ENCODE measurements at places on chromosomes 12 and 14.

DNA sequence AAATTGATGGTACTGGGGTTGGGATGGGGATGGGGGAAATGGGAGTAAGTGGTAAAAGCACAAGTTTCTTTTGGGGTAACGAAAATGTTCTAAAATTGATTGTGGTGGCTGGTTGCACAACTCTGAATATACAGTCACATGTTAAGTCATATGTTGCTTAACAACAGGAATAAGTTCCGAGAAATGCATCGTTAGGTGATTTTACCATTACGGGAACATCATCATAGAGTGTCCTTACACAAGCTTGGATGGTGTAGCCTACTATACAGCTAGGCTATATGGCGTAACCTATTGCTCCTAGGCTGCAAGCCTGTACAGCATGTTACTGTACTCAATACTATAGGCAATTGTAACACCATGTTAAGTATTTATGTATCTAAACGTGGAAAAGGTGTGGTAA is 31.0 kb downstream of the ITGA7 start:
- no peak for DNase-seq

DNA sequence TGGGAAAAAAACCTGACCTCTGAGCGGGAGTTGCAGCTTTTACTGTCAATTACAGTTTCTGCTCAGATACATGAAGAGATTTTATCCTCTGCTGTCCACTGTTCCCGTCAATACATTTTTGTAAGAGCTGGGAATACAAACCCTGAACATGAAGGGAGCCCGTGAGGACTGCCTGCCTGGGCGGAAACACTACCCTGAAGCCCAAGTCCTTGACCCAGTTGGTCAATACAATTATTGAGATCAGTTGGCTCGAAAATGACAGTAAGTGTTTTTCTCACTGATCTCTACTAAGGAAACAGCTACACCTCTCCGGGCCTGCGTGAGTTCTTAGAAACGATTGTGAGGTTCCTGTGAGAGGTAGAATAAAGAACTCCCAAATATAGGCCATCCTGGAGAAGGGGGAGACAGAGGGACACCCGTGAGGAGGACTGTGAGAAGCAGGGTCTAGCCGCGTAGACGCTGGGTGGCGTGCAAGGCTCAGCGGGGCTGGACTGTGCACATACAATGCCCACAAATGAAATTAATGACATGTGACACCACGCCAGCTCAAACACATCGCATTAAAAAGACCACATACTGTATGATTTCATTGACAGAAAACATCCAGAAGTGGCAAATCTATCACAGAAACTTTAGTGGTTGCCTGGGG is 509.5 kb downstream of the TMEM132D start:
- DNase-seq: no peak

- DNase-seq: peak; percentile 36
Measured at GRCh38 chr12:114508529-114509129, 102.7 kb upstream of the TBX5 start.

DNA sequence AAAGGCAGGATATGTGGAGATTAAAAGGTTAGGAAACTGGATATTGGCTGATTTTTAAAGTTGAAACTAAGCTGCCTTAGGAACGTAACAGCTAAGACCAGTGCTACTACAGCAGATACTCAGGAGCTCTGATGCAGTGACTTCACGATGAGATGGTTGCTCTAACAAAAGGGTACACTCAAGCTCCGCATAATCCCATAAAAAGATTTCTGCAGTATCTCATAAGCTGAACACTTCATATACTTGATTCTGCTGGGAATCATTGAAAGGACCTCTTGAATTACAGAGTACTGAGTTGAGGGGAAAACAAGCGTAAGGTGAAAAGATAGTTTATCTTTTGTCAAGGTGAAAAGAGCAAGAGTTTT is 3.7 kb downstream of the RNF10 start:
- no peak for DNase-seq

GRCh38 chr12:47705229-47705565 is 633 bp downstream of the RPAP3 start:
- DNase-seq: no peak

DNA sequence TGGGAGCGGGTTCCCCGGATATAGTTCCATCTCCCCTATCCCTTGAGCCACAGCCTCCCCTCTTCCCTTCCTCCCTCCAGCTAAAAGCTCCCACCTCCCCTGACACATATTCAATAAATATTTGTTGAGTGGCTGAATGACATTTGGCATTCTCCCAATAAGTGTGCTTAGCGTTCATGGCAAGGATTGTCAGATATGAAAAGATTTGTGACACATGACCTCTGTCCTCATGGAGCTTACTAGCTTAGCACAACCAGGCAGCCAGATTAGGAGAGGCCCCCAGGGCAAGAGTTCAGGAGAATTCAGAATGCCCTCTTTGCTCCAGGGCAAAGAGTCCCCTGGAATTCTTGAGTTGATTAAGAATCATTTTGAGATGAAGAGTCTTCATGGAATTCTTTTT is 22.5 kb upstream of the SLC6A12 start:
- no peak for DNase-seq

DNA sequence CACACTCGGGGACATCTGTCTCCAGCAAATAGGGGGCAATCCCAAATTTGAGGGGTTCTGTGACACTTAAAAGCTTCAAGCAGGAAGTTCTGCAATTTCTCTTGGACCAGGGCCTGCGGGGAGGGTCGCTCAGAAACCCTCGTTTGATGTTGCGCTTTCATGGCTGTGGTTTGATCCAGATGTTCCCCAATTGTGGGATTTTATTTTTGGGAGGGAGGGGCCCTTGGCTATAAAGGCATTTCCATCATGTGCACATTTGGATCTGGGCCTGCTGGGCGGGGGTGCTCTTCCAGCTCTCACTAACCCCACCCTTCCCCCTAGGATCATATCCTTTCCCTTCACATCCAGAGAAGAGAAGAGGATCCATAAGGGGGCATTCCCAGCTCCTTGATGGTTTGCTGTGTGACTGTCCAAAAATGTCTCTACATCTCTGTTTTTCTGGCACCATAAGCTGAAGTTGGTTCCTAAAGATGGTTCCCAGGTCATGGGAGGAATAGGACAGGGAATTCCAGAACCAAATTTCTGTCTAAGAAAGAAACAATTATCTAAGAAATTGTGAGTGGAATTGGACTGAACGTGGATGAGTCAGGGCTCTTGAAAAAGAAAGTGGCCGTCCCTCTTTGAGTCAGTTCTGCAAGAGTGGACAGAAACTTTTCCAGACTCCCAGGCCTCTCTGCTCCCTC is 47.2 kb downstream of the SMUG1 start:
- no peak for DNase-seq

DNA sequence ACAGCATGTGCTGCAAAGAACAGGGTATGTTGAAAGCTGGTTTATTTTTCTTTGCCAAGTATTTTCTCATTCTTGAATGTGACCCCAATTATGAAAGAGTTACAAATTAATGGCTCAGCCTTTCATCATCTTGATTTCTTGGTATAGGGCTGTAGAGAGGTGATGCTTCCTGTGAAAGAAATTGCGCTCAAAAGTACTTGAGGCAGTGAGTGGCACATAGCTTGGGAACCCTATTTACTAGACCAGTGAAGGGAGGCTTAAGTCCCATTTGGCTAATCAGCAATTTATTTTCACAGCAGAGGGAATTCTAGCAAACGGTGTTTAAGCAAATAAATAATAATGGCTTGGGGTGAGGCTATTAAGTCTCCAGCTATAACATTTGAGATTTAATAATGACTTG is 153.9 kb upstream of the MIS18BP1 start:
- DNase-seq: no peak

- no peak for DNase-seq
Measured at GRCh38 chr14:76810525-76810924, 2.2 kb downstream of the ANGEL1 start.

DNA sequence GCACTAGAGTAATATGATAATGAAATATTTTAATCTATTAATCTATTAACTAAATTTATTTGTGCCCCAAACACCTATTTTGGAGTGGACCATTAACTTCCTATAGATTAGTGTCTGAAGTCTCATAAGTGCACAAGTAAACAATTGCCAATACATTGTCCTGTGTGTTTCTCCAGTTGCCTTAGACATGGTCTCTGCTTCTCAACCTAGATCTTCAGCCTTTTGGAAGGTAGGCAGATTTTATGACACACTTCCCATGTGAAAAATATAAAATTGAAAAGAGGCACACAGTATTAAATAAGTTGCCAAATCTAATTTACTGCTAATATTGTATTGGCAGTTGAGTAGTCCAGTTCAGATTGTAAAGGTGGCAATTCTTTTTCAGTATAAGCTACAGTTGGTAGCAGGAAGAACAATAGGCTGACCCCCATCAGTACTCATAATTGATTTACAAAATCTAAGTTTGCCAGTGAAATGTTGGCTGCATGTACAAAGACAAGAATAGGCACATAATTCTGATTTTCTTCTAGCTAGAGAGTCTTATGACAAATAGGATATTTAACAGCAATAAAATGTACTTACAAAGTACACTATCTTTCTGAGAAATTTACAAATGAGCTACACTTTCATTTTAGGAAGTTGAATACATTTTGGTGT is 10.8 kb downstream of the A2M start:
- DNase-seq: no peak

DNA sequence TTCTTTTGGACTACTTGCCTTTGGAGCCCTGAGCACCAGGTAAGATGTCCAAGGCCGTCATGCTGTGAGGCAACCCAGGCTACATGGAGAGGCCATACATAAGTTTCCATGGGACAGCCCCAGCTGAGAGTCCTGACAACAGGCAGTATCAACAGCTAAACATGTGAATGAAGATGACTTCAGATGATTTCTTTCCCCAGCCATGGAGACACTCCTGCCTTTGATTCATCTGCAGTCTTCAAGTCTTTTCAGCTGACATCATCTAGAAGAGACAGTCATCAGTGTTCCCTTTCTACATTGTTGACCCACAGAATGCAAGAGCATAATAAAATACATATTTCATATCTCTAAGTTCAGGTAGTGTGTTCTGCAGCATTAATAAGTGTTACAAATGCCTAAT is 398.7 kb downstream of the BTG1 start:
- no peak for DNase-seq

DNA sequence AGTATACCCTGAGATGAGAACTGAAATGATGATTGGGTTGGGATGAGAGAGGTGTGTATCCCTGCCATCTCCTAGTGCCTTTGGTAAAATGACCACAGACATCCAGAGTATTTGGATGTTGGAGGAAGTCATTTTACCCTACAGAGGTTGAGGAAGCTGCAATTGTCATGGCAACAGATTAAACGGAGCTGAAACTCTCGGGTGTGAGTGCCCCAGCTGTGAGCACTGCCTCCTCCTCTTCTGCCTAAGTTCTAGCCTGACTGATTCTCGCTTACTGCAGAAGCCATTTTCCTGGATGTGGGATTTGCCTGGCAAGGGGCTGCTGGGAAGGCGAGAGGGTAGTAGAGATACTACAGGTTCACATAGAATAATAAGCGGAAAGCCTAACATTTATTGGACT is 10.3 kb upstream of the PPP4R4 start:
- no peak for DNase-seq

DNA sequence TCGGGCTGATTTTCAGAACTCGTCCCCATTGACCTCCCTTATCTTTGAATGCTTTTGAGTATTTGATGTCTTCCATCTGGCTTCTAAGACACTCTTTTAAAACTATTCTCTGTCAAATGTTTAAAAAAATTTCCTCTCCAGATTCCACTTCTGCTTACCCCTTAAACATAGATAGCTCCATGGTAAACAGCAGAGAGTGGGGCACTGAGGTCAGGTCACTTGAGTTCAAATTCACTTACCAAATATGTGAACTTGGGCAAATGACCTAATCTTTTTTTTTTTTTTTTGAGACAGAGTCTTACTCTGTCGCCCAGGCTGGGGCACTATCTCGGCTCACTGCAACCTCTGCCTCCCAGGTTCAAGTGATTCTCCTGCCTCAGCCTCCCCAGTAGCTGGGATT is 126.8 kb upstream of the CPSF6 start:
- no peak for DNase-seq

DNA sequence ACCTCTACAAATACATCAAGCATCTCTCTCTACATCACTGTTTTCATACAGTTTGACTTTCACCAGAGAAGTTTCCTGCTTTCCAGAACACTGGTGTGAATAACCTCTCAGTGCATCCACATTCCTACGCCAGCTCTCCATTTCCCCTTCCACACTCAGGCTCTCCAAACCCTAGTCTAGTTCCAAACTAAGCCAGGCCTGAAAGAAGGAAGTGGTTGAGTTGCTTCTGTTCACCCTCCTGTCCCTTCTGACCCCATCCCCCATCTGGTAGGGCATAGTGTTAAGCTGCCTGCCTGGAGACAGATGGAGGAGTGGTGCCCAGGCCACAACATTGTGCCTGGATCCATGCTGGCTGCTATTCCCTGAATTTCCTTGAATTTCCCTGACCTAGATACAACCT is 132.4 kb downstream of the GPR65 start:
- no peak for DNase-seq

GRCh38 chr14:76904740-76905569 is 78.7 kb downstream of the LRRC74A start:
- DNase-seq: peak; percentile 85

DNA sequence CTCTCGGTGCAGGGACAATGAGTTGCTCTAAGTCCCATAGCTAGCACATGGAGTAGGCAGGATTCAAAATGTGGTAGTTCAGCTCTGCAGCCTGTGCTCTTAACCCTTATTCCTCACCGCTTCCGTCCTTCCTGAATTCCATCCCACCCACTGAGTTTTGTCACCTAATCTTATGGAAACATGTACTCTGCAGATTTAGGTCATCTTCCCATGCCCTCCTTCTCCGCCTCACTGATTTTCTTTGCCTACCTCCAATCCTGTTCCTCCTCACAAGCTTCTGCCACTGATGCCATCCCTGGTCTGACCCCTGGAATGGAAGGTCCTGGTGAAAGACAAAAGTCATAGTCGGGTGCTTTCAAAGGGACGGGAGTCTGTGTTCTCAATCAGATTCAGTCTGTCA is 46.5 kb upstream of the ABCC9 start:
- DNase-seq: no peak

- DNase-seq: no peak
Measured at GRCh38 chr14:92389598-92390158, 66.7 kb downstream of the SLC24A4 start.

GRCh38 chr12:45986641-45987339 is 3.6 kb downstream of the SCAF11 start:
- no peak for DNase-seq

DNA sequence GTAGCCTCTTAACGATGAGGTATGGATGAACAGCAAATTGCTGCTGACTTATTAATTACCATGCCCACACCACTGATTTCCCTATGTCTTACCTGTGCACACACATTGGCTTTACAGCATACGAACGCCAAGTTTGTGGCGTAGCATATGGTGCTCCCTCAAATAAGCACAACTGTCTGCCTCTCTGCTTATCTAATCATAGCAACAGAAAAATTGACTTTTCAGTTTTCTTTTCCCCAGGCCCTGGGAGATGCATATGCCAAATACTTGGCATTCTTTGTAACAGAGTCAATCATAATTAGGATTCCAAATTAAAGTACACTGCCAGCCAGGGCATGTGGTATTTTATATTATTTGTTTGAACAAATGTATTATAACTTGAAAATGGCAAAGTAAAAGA is 625.5 kb downstream of the DIO2 start:
- DNase-seq: no peak

DNA sequence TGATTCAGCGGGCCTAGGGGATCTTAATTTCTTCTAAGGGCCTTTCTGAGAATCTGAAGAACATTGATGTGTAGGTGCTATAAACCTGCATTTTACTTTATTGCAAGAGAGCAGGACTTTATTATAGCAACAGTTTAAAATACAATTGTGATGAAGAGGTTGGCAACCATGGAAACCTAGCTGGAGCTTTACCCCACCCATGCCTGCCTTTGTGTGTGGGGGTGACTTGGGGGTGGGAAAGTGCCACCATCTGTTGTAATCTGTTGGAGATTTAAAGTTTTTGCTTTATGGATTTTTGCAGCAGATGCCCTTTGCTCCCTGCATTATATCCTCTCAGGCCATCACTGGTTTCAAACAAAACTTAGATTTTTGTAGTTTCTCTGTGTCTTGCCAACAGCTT is 64.6 kb downstream of the ATG14 start:
- no peak for DNase-seq
